IPS-NIHi11 (cell line): ENCODE measurements at places on chromosomes 3 and 15.

- DNase-seq: peak; percentile 54
These were observed 67.5 kb upstream of the AKAP13 start for GRCh38 chr15:85312929-85313331.

DNA sequence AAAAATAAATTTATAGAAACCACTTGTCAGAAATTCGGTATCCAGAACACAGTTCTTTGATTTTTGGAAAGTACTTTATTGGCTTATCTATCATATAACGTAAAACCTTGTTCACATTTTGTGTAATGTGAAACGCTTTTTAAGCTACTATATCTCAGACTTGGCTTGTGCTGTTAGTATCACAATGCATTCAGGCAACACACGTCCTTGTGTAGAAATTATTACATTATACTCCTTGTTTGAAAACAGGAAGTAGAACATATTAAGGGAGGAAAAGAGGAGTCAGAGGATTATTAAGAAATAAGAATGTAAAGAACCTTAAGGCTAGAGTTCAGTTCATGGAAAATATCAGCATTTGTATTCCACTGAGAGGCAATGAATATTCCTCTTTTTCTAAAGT is 1.6 kb downstream of the DNAJC13 start:
- no peak for DNase-seq

DNA sequence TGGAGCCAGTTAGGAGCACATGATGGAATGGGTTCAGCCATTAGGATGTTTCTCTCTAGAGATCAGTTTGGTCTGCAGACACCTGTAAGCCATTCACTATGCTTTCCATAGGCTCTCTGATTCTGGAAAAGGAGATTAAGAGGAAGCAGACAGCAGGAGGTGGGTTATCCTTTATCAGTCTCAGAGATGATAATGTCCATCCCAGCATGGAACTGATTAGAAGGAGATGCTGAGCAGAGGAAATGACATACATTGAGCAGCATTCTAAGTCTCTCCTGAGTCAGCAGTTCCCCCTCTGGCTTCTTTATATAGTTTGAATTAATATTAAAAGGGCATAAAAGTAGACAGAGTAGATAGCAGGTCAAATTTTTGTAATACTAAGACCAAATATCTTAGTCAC is 591.1 kb downstream of the GBE1 start:
- peak; percentile 25 for DNase-seq

- DNase-seq: no peak
These were observed 77.1 kb upstream of the MEX3B start for GRCh38 chr15:82122746-82123400.

- DNase-seq: no peak
These were observed 55.1 kb downstream of the PDE8A start for GRCh38 chr15:85036716-85037115.

DNA sequence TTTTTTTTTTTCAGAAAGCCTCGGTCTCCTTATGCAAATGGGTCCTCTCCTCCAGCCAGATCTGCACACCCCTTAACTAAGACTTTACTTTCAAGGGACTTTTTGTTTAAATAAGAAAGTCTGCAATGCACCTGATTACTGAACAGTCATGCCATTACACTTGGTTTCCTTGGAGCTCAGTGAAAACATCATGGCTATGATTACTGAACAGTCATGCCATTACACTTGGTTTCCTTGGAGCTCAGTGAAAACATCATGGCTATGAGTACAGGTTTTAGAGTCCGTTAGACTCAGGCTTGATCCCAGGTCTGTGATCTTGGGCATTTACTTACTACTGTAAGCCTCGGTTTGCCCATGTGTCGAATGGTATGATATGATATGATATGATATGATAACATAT is 10.1 kb downstream of the ENTPD3 start:
- no peak for DNase-seq

GRCh38 chr3:16448639-16449070 is 64.8 kb downstream of the RFTN1 start:
- peak; percentile 26 for DNase-seq

- DNase-seq: no peak
These were observed 43.8 kb downstream of the SPSB4 start for GRCh38 chr3:141094790-141095545.

DNA sequence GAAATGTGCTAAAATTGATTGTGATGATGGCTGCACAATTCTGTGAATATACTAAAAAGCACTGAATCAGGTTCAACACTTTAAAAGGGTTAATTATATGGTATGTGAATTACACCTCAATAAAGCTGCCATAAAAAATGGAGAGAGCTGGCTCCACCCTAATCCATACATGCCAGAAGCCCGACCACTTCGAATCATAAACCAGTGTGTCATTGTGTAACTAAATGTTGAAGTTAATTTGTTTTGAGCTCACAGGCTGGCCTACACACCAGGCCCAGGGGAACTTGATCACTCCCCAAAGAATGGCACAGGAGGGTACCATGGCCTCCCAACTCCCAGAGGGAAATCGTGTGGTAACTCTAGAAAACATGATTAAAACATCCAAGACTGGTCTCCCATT is 14.0 kb downstream of the PLCD1 start:
- DNase-seq: no peak

GRCh38 chr15:92595506-92596381 is 59.8 kb downstream of the FAM174B start:
- no peak for DNase-seq

- no peak for DNase-seq
These were observed 10.0 kb downstream of the TMEM62 start for GRCh38 chr15:43143203-43143941.

GRCh38 chr3:184718431-184718830 is 6.6 kb upstream of the MAGEF1 start:
- no peak for DNase-seq

DNA sequence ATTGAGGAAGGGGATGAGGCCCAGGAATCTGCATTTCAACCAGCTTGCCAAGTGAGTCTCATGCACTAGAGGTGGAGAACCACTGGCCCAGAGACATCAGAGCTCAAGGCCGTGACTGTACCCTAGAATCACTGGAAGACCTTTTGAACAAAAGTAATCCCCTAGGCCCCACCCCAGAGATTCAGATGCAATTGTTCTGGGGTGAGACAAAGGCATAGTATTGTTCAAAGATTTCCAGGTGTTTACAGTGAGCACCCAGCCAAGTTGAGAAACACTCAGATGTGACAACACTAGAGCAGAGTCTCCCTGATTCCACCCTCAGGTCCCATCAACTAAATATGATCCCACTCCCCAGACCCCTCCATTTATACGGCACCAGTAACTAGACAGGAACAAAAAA is 290.3 kb upstream of the TLE3 start:
- DNase-seq: no peak

- DNase-seq: peak; percentile 53
These were observed 447.4 kb downstream of the GABRB3 start for GRCh38 chr15:26325495-26325894.

GRCh38 chr3:170776887-170777563 is 93.0 kb downstream of the RPL22L1 start:
- no peak for DNase-seq

DNA sequence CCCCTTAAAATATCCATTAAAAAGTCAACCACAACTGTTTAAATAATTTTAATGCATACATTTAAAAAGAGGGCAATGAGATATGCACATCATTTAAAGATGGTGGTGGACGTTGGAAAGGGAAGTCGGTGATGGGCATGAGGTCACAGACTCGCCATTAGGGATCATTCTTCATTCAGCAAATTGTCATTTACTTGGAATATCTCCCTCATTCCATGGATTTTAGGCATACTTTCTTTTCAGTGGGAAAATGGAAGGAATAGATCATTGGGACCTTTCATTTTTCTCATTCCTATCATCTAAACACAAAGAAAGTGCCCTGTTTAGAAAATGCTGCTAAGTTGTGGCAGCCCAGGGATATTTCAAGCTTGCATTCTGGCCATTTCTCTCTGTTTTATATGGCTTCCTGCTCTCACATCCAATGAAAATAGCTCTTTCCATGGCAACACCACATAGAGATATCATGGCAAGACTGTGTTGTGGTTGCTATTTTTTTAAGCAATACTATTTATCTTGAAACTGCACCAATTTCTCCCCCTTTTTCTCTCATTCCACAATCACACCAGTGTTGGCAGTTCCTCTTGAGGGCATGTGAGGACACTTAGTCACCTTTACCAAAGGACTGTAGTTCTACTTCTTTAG is 40.7 kb upstream of the LMCD1 start:
- DNase-seq: no peak

- DNase-seq: no peak
These were observed 516.1 kb downstream of the AGBL1 start for GRCh38 chr15:86595741-86596140.

GRCh38 chr3:50136714-50137405 is 18.3 kb upstream of the SEMA3F start:
- DNase-seq: no peak

DNA sequence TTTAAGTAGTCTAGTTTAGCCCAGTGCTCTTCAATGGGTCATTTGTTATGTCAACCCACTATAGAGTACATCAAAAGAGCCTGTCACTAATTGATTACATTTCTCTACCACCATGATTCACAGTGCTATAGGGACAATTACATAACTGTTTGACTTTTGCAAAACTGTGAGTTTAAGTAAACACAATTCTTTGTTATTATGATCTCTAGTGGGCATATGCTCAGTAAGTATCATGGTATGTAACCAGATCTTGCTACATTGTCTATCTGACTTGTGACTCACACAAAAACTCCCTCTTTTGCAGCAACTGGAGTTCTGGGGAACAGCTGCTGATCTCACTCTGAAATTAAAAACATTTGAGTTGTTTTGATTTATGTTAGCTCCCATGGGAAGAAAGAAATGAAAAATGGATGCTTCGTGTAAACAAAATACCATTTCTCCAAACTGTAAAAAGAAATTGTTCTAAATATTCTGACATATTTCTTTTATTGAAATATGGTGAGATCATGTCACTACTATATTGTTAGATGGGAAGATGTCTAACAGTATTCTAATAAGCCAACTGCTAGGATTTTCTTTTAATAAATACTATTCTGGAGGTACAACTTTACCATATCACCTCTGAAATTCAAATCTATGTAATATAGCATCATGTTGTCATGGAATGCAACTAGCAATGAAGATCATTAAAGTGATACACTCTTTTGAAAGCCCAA is 470.4 kb downstream of the ROBO1 start:
- no peak for DNase-seq

- DNase-seq: no peak
These were observed 23.9 kb upstream of the CDCP1 start for GRCh38 chr3:45170096-45170495.

GRCh38 chr15:51844747-51845426 is 15.4 kb downstream of the TMOD3 start:
- DNase-seq: no peak

GRCh38 chr3:182605882-182606611 is 187.3 kb upstream of the ATP11B start:
- DNase-seq: no peak

DNA sequence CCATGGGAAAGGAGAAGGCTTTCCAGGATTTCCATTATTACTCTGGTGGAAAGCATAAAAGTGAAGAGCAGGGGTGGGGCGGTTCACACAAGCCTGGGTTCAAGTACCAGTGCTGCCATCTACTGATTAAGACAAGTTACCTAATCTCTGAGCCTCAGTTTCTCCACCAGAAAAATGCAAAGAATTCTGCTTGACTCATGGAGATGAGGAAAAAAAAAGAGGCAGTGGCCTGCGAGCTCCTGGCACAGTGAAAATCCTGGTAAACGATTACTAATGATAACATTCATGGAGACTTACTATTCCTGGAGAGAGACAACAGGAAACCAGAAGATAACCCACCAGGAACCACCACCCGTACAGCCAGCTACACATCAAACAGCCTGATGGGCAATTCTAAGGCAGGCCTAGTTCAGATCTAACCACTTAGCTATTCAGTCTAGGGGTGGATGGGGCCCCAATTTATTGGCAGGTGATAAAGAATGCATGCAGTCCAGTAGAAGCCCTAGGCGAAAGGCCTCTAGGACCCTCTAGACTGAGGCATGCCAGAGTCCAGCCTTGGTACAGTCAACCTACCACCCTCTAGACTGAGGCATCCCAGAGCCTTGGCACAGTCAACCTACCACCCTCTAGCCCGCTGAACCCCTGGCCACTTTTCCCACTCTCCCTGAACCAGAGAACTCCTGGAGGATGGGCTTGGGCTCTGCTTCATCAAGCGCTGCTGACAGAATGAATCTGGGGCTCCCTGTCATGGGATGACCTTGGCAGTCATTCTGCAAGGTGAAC is 2.5 kb downstream of the AMOTL2 start:
- no peak for DNase-seq

GRCh38 chr3:35594739-35595138 is 44.6 kb upstream of the ARPP21 start:
- no peak for DNase-seq

- DNase-seq: no peak
These were observed 184.1 kb upstream of the HES1 start for GRCh38 chr3:193951859-193952258.

- DNase-seq: no peak
These were observed 137.7 kb downstream of the RAB11A start for GRCh38 chr15:66006986-66007385.

DNA sequence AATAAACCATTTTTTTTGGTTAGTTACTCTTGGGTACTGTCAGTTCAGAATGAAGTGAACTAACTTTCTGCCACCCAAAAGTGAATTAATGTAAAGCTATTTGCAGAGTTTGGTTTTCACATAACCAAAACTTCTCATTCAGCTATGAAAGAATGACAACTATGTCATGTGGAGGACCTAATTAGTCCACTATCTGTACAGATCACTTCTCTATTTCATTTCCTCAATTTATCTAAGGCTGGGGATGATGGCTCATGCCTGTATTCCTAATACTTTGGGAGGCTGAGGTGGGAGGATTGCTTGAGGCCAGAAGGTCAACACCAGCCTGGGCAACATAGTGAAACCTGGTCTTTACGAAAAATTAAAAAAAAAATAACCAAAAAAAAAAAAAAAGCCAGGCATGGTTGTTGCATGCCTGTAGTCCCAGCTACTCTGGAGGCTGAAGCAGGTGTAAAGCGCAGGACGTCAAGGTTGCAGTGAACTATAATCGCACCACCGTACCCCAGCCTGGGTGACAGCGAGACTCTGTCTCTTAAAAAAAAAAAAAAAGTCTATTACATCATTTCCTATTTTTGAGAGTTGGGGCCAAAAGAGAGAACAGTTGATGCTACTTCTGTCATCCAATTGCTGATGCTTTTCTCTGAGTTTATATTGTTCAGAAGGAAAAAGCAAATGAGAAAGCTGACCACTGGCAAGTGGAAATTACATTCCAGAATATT is 8.7 kb downstream of the HYPK start:
- no peak for DNase-seq

GRCh38 chr15:41022487-41023090 is 69.3 kb downstream of the CHAC1 start:
- DNase-seq: peak; percentile 57

DNA sequence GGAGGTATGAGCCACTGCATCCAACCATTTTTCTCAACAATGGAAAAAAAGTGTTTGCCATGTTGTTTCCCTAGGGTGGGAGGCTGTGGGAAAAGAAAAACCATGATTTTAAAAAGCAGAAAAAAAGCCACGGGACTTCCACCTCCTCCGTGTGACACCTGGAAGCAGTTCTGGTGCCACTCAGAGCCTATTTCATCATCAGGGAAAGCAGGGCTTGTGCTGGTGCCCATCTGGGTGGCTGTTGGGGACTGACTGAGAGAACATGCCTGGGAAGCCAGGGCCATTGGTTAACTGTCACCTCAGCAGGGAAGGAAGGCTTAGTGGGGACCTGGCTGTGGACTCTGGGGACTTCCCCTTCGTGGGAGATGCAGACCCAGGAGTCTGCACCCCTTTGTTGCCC is 7.3 kb downstream of the RNU5B-1 start:
- DNase-seq: peak; percentile 10

- DNase-seq: peak; percentile 77
These were observed 194.6 kb upstream of the TPM1 start for GRCh38 chr15:62847900-62848489.

GRCh38 chr15:55353025-55353424 is 34.0 kb downstream of the PIGB start:
- DNase-seq: peak; percentile 16
